Liver (tissue), 10 donors: ENCODE measurements at places on chromosomes 7 and 10. TPM values are rescaled to one million over a fixed set of nuclear protein-coding genes. Genes with fewer than 3 reads are reported as not detected.

The ARHGAP22 gene
- 2.3 TPM for total RNA-seq

The ASB10 gene
- total RNA-seq, result not detected

The HTR5A gene
- total RNA-seq, result not detected

The C7orf57 gene
- not detected for total RNA-seq

The MINDY4 gene
- 6.1 TPM for total RNA-seq

- no peaks in the 10 kb centered on the region for H3K27me3 ChIP-seq
- DNase-seq, result no peak
Observed at GRCh38 chr7:100607111-100607510, 4.9 kb downstream of the PCOLCE start.

DNA sequence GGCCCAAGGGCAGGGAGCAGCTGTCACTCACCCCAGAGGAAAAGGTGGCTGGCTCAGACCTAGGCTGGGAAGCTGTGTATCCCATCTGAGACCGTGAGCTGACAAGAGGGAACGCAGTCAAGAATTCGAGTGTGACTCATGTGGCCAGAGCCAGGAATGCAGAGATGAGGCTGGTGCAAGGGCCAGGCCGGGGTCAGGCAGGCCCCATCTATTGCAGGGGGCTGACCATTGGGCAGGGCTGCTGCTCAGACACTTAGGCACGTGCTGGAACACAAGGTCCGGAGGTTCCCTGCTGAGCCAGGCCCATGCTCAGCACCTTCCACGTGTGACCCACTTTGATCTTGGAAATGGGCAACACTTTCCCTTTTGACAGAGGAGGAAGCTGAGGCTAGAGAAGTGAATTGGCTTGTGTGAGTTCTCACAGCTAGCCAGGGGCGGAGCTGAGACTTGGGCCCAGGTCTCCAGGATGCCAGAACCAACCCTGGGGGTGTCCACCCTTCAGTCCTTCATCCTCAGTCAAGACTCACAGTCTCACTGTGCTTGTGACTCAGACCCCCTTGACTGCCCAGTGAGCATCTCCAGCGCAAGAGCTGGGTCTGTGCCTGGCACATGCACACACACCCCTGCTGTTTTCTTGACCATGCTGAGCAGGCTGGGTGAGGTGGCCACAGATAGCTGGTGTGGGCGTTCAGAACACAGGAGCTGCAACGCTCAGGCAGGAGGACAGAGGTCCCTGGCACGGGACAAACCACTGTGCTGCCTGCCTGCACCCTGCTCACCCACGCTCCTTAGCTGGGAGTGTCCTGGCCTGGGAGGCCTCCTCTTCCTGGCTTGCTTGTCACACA, 47.6 kb upstream of the PPIF start:
- no peaks in the 10 kb centered on the region for H3K27me3 ChIP-seq
- H3K36me3 ChIP-seq, result peaks cover 20% of the 10 kb centered on the region
- H3K27ac ChIP-seq, result no peak overlapping the region

DNA sequence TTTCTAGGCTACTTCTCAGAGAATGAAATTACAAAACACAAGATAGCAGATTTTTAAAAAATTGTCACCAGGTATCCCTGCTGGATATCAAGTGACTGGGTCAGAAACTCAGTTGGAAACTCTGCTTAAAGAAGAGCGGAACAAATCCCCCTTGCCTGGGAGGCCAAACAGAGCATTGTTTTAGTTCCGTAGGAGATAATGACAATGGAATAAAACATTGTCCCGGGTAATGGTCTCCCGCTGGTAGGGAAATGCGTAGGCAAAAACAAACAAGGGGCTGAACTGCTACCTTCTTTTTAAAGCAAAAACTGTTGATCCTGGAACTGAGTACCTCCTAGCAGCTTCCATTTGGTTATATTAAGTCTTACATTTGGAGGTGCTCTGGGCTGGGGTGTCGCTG, 21.3 kb upstream of the VAX1 start:
- peaks cover 15% of the 10 kb centered on the region for H3K4me1 ChIP-seq
- DNase-seq, result no peak
- no peak overlapping the region for H3K27ac ChIP-seq
- peaks cover 13% of the 10 kb centered on the region for H3K27me3 ChIP-seq

DNA sequence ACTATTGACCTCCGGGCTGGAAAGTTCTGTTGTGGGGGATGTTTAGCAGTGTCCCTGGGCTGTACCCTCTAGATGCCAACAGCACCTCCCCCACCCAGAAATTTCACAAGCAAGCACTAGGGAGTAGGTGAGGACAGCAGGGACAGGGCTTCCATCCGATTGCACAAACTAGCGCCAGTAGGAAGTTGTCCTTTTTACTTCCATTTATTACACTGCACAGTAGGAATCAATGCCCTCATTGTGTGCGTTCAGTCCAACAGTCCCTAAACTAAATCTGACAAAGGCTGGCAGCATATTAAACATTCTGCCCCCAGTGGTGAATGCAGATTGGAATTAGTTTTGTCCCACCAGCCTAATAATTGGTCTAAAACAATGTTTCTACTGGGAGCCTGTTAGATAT, 6.4 kb upstream of the SOSTDC1 start:
- no peak for DNase-seq
- no peak overlapping the region for H3K27ac ChIP-seq
- no peaks in the 10 kb centered on the region for H3K4me1 ChIP-seq
- H3K36me3 ChIP-seq, result no peaks in the 10 kb centered on the region

DNA sequence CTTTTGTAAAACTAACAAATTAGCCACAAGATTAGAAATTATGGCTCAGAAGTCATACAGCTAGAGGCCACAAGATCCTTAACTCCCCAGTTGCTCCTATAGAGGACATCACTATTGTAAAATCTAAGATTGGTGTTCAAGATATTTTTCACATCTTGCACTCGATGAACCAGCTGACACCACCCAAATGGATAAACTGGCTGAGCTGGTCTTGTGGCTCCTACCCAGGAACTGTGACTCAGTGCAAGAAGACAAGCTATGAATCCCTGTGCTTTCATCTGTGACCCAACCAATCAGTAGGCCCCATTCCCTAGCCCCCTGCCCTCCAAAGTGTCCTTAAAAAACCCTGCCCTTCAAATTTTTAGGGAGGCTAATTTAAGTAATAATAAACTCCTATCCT, 27.9 kb upstream of the R3HCC1L start:
- DNase-seq, result no peak
- H3K27ac ChIP-seq, result no peak overlapping the region
- H3K36me3 ChIP-seq, result no peaks in the 10 kb centered on the region
- no peak overlapping the region for H3K4me3 ChIP-seq
- no peaks in the 10 kb centered on the region for H3K4me1 ChIP-seq
- no peaks in the 10 kb centered on the region for H3K27me3 ChIP-seq

DNA sequence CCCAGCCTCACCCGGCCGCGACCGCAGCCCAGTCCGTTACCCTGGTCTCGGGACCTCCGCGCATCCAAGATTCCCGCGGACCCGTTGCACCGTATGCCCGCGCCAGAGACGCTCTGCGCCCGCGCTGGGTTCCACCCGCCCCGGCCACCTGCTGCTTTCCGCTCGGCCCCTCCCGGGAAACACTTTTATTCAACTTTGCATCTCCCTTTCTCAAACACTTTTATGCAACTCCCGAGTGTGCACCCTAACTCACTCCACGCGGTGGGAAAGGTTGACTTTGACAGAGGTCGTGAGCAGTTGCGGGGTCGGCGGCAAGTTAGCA, at the start of gene ODAD2:
Gene ODAD2 (minus strand): TSS at position 126 of the 322 bp plus-strand sequence. CDS start 3,937 bp downstream, outside the sequence.
- peaks cover 3% of the 10 kb centered on the region for H3K4me1 ChIP-seq
- DNase-seq, result no peak
- peak within 1 kb of the TSS; percentile 70 for H3K4me3 ChIP-seq
- H3K36me3 ChIP-seq, result no peaks in the 10 kb centered on the region
- H3K27me3 ChIP-seq, result no peaks in the 10 kb centered on the region
- no peak within 1 kb of the TSS for H3K27ac ChIP-seq

DNA sequence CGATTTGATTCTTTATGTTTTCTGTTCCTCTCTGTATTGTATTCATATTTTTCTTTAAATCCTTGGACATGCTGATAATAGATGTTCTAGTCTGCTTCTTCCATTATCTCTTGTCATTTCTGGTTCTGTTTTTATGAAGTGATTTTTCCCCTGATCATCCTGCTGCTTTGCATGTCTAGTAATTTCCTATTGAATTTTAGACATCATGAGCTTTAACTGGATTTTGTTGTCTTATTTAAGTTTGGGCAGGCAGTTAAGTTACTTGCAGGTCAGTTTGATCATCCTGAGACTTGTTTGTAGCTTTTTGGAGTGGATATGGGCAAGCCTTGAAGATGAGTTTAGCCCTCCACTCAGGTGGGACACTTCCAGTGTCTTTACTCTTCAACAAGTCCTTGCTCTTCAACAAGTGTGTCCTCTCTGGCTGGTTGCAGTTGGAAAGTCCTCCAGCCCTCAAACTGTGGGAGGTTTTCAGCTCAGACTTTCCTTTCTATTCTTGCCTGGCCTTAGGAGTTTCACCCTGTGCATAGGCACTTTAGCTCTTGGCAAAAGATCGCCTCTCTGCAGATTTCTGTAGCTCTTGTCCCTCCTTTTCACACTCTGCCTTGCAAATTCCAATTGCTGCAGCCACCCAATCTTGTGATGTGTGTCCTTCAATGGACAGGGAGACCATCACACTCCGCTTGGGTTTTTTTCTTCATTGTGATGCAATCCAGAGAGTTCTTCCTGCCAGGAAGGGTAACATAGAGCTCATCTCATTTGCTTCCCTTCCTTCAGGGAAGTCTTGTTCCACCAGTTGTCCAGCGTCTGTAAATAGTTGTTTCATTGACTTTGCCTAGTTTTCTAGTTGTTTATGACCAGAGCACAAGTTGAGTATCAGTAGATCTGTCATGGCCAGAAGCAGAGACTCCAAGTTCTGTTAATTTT, 197.2 kb upstream of the SH2B2 start:
- no peaks in the 10 kb centered on the region for H3K36me3 ChIP-seq
- H3K4me3 ChIP-seq, result no peak overlapping the region
- H3K4me1 ChIP-seq, result no peaks in the 10 kb centered on the region

- no peaks in the 10 kb centered on the region for H3K27me3 ChIP-seq
- H3K4me3 ChIP-seq, result no peak overlapping the region
- no peak for DNase-seq
- no peaks in the 10 kb centered on the region for H3K4me1 ChIP-seq
- H3K27ac ChIP-seq, result no peak overlapping the region
Observed at GRCh38 chr10:107971411-107971810, 806.9 kb upstream of the SORCS1 start.

DNA sequence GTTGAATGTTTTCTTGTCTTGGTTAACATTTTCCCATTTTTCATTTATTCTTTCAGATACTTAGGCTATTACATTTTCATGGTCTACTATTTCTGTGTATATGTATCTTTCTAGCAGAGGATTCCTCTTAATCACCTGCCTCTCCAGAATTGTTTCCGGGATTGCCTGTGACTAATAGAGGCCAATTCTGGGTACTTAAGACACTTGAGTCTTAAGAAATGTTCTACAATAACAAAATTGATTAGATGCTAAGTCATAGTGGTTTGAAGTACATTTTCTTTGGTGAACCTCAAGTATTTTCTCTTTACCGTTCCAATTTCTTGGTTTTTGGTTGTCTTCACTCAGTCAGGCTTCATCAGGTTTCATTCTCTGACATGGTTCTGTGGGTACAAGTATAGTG, 26.4 kb downstream of the BBS9 start:
- no peak overlapping the region for H3K27ac ChIP-seq
- H3K4me1 ChIP-seq, result no peaks in the 10 kb centered on the region
- H3K36me3 ChIP-seq, result no peaks in the 10 kb centered on the region
- DNase-seq, result no peak

DNA sequence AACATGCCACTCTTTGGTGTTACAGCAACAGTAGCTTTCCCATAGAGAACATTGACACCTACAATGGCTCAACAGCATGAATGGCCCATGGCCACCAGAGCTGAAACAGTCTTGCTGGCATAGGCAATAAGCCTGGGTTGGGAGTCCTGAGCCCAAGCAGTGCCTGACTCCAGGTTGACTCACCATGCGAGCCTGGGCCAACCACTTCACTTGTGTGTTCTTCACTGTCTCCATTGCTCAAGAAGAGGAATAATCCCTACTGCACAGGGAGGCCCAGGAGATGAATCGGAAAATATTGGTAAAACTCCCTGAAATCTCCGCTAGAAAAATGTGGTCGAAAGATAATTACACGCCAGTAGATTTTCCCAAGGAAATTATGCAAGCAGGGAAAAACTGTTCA, 89.2 kb upstream of the INHBA start:
- H3K27me3 ChIP-seq, result no peaks in the 10 kb centered on the region
- no peak overlapping the region for H3K4me3 ChIP-seq
- no peaks in the 10 kb centered on the region for H3K4me1 ChIP-seq
- no peak for DNase-seq
- no peak overlapping the region for H3K27ac ChIP-seq
- H3K36me3 ChIP-seq, result no peaks in the 10 kb centered on the region

DNA sequence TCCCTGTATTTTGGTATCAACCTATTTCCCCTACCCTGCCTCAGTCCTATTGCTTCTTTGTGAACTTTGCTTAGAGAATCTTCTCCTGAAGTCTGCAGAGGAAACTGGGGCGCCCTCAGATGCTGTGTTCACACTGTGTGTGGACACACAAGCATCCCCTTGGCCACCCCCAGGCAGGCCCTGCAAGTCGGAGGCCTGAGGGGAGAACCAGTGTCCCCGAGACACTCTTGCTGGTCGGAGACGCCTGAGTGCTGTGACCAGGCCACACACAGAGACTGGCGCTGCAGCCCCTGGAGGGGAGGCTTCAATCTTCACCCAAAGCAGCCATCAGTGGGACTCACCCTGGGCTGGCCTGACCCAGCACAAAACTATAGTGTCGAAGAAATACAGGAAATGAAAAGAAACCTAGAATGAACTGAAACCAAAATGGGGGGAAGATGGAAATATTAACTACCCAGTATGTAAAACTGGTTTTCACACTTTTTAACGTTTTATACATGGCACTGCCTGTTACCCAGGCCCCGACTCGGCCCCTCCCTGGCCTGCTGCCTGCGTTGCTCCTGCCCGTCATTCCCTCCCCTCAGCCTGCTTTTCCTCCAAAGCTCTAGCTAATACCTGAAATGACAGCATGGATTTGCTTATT, 48.4 kb upstream of the FAM20C start:
- H3K36me3 ChIP-seq, result no peaks in the 10 kb centered on the region
- no peak overlapping the region for H3K4me3 ChIP-seq
- H3K27ac ChIP-seq, result no peak overlapping the region
- peaks cover 10% of the 10 kb centered on the region for H3K4me1 ChIP-seq

DNA sequence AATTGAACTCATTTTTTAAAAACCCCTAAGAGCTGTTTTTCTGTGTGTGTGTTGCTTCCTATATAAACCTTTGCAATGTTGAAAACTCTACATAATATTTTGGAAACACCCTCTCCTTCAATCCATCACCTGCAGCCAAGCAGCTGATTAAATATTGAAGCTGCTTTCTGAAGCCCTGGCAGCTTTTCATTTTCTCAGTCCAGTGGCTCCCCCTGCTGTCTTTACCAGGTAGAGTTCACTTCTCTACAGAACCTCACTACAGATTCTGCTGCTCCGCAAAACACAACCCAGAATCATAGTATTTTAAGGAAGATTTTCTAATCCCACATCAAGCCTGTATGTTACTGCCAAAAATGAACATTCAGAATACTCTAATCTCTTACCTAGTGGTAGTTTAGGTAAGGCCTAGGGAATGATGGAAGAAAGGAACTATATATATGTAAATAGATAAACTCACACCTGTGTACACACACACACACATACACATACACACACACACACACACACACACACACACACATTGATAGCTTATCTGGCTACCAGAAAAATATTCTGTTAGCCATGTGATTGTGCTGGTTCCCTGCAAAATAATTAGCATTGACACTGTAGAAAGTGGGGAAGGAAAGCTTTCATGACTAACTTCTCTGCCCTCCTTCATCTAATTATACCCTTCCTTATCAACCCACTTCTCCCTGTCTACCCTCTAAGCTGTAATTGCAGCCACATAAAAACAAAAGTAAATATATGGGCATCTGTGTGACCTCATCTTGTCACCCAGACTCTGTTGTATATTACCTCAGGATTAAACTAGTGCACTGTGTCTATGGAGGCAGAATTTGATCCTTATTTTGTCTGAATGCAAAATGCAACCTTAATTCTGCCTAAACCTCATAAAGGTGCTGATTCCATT, 229.5 kb upstream of the FZD1 start:
- no peak overlapping the region for H3K27ac ChIP-seq
- peak; percentile 44 for DNase-seq
- H3K27me3 ChIP-seq, result no peaks in the 10 kb centered on the region
- H3K36me3 ChIP-seq, result no peaks in the 10 kb centered on the region
